ENCODE measurements at places on chromosomes 6 and 20.

DNA sequence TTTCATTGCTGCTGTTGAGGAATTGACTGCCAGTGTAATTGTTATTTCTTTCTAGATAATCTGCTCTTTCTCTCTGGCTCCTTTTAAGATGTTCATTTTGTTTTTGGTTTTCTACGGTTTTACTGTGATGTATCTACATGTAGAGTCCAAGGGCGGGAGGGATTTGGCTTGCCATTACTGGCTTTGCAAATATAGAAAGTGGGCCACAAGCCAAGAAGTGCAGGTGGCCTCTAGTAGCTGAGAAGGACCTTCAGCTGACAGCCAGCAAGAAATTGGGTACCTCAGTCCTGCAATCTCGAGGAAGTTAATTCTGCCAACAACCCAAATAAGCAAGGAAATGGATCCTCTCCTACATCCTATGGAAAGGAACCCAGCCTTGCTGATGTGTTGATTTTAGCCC is 42.8 kb upstream of the GLP1R start:
- DNase-seq: no peak

- no peak for DNase-seq
Observed at GRCh38 chr6:91278416-91278815, 691.5 kb upstream of the MAP3K7 start.

GRCh38 chr6:72787391-72788031 is 165.6 kb downstream of the KCNQ5 start:
- DNase-seq: no peak

- DNase-seq: no peak
Observed at GRCh38 chr6:7742223-7742785, 16.4 kb downstream of the BMP6 start.

- no peak for DNase-seq
Observed at GRCh38 chr6:120228297-120228696, 878.7 kb upstream of the MAN1A1 start.

- DNase-seq: peak; percentile 43
Observed at GRCh38 chr6:39361657-39362486, 39.4 kb upstream of the KCNK16 start.

Data from stimulated activated CD4-positive, alpha-beta T cell treated with anti-CD3 and anti-CD28 coated beads, Interleukin-12 subunit alpha, Interleukin-12 subunit beta, amount 100 ng/mL, for 24 hours (primary cell).